Stimulated activated CD8-positive, alpha-beta memory T cell treated with anti-CD3 and anti-CD28 coated beads, Interleukin-7, amount 100 ng/mL, for 24 hours (primary cell): ENCODE measurements at places on chromosomes 13 and 19.

- DNase-seq = no peak
Observed at GRCh38 chr13:41994696-41995095, 33.8 kb upstream of the VWA8 start.

DNA sequence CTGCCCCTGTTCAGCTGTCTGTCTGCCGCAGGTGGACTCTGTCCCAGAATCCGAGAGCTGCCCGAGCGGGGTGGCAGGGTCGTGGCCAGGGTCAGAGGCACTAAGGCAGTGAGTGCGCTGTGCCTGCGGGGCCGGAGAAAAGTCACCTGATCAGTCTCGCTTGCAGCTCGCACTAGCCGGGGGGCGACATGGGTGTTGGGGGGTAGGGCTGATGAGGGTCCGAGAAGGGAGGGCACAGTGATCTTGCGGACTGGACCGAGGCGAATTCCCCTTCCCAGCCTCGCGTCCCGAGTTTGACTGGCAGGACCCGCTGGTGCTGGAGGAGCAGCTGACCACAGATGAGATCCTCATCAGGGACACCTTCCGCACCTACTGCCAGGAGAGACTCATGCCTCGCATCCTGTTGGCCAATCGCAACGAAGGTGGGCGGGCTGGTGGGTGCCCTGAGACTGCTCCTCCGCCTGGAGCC lies 627 bp downstream of the GCDH start:
- DNase-seq = no peak

- DNase-seq = no peak
Observed at GRCh38 chr13:36880961-36881360, 39.1 kb downstream of the SMAD9 start.

GRCh38 chr19:41657157-41657556 lies 30.3 kb upstream of the CEACAM4 start:
- DNase-seq = no peak

GRCh38 chr13:59099182-59099974 lies 1064.3 kb downstream of the DIAPH3 start:
- DNase-seq = no peak

- DNase-seq = no peak
Observed at GRCh38 chr13:20590561-20590960, 23.6 kb downstream of the IFT88 start.

- no peak for DNase-seq
Observed at GRCh38 chr19:4537953-4538600, 1.8 kb downstream of the LRG1 start.

GRCh38 chr13:109810761-109811510 lies 24.6 kb upstream of the IRS2 start:
- DNase-seq = no peak

DNA sequence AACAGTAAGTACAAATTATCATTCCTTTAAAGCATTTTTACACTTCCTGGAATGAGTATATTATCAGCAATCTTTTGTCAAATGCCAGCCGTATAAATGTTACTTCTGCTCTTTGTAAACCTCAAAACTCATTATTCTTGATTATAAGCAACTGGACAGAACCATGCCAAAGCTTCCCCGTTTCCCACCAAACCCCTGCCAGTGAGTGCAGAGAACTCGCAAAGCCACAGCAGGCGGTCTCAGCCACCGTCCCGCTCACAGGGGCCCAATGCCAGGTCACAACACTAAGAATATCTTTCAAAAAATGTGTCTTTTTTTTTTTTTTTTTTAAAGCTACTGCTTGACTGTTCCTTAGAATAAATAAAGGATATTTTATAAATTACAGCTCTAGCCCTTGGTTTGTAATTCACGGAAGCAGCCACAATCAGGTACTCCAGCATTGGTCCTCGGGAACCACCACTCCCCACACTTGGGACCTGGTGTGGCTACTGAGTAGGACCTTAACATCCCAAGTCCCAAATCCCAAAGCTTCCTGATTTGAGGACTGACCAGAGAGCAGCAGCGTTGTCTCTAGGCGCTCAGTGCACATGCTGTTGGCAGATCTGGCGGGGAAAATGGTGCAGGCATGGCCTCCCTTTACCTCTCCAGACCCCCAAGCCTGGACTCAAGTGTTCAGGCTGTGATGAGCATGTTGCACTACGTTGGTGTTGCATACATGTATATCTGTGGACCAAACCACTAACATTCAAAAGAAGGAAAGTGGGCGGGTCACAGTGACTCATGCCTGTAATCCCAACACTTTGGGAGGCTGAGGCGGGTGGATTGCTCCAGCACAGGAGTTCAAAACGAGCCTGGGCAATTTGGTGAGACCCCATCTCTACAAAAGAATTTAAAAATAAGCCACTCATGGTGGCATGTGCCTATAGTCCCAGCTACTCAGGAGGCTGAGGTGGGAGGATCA lies 19.0 kb downstream of the KCTD15 start:
- no peak for DNase-seq

GRCh38 chr13:43304945-43305344 lies 281.6 kb downstream of the DNAJC15 start:
- DNase-seq = no peak

- DNase-seq = no peak
Observed at GRCh38 chr13:105625691-105626090, 909.8 kb downstream of the EFNB2 start.

DNA sequence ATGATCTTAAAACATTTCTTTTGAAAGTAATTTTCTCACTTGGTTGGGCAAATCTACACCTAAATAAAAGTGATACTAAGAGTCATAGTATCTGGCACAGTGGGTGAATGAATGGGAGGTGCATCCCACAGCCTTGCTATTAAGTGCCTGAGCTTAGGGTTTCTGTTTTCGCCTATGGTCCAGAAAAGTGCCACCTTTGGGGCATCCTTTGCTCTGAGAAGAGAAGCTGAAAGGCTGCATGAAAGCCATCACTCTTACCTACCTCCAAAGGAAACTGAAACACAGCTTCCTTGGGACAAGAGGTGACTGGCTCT lies 55.6 kb upstream of the AKAP11 start:
- DNase-seq = no peak

GRCh38 chr19:27846944-27847343 lies 1366.0 kb downstream of the UQCRFS1 start:
- DNase-seq = no peak

DNA sequence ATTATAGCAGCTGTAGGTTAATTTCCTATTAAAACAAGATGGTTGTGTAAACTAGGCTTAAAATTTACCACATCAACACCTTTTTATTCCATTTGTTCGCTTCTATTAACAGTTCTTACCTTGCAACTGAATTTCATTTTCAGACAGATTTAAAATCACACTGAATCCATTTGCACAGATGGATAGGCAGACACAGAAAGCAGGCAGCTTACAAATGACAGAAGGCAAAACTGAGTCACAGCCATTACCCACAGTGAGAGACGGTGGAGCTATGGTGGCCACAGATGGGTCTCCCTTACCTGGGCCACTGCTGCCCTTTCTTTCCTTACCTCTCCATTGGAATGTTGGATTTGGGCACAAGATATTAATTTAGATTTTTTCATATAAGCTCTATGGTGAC lies 1567.8 kb upstream of the SLC10A2 start:
- DNase-seq = no peak

- DNase-seq = no peak
Observed at GRCh38 chr13:100543872-100544602, 44.6 kb downstream of the GGACT start.

DNA sequence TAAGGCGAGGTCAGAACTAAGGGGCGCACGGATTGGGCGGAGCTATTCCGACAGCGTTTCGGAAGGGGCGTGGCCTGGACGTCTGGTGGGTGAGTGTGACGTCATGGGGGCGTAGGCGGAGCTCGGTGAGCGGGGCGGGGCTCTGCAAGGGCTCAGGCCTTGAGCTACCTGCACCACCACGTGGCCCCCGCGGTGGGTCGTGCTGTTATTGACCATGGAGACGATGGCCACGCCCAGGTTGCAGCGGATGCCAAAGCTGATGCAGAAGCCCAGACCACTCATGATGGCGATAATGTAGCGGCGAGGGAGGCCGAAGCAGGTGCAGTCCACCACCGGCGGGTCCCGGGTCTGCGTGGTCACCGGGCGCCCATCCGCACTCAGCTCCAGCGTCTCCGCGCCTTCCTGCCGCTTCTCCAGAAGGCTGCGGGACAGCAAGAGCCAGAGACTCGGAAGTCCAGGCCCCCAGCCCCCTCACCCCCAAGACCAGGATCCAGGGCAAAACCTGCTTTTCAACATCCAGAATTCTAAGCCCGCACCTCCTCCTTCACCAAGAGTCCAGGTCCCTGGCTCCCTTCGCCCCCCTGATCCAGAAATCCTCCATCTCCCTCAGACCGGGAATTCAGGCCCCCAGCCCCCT lies 4.8 kb downstream of the SLC17A7 start:
- DNase-seq = peak; percentile 31
